Psoas muscle (tissue), 8 donors: ENCODE measurements at places on chromosomes 7 and 10.

- no peak for DNase-seq
Observed at GRCh38 chr10:48771234-48771633, 86.6 kb downstream of the WDFY4 start.

DNA sequence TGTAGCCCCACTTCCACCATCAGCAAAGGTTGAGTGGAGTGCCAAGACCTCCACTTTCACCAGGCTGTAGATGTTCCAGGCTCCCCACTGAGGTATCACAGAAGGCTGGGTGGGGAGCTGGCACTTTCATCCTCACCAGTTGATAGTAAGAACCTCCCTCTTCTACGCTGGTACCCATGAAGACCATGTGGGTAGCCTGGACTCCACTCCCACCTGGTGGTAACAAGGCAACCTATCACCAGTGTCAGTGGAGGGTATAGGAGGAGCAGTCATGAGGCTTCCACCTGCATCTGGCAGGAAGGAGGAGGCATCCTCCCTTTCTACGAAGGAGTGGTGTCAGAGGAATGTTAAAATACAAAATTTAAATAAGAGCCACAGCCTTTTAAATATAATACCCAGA lies 4.4 kb downstream of the SMIM30 start:
- no peak for DNase-seq

DNA sequence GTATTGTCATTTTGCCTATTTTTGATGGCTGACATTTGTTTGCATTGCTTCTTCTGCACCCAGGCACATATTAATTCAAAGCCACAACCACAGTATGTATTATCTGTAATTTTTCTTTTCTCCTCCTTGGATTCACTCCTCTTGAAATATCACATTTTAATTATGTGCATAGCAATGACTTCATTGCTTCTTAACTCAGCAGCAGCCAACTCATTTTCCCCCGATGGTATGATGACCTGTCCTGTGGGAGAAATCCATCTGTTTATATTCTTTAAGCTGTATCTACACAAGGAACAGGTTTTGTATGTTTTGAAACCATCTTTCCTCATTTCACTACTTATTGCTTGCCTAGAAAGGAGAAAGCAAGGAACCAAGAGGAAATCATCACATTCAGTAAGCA lies 588.8 kb downstream of the INHBA start:
- DNase-seq, result no peak

GRCh38 chr7:141717450-141717849 lies 9.3 kb downstream of the WEE2 start:
- DNase-seq, result no peak

GRCh38 chr10:29859521-29860130 lies 199.8 kb downstream of the JCAD start:
- DNase-seq, result no peak

DNA sequence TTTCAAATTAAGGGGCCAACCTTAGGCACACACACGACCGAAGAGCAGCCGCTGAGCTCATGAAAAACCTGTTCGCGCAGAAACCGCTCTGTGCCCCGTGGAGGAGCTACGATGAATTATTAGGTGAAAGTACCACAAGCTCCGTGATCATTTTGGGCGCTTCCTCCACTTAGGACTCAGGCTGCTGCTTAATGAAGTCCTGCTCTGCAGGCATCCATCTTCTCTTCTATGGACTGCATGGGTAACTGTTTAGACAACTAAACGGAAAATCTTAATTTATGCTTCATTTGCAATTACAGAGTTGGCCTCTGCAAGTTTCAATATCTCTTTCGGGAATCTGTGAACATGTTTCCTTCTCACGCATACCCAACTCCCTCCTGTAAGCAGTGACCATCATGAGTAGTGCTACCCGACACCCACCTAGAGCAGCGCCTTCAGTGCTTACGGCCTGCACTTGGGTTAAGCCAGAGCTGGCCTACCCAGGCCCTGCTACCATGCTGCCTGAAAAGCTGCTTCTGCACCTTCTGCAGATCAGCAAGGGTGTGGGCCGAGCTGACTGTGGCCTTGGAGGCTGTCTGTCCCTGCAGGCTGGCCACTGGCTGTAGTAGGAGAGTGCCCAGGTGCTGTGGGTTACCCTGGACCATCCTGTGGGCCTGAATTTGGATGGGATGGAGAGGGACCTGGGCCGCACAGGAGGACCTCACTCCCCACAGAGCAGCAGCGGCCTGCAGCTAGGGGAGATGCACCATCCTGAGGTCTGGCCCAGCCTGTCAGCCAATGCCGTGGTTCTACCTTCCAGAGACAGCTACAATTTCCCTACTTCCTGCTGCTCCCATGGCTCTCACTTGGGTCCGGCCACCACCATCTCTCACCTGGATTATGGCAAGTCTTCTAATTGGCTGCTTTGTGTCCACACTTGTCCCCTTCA lies 36.0 kb downstream of the GNA12 start:
- no peak for DNase-seq

DNA sequence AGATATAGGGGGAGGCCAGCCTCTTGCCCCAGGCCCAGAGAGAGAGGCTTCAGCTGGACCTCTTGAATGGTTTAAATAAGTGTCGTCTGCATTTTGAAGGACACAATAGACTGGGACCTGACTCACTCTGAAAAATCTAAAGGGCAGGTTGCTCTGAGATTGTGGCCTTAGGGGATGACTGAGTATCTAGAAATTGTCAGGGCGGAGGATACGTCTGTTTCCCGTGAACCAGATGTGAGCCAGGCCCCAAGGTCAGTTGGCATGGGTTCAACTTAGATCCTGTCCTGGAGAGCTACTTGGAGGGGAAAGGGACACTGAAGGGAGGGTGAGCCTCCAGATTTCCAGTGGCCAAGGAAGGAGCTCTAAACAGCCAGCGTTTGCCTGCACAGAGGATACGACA lies 110.2 kb downstream of the CHN2 start:
- DNase-seq, result no peak

DNA sequence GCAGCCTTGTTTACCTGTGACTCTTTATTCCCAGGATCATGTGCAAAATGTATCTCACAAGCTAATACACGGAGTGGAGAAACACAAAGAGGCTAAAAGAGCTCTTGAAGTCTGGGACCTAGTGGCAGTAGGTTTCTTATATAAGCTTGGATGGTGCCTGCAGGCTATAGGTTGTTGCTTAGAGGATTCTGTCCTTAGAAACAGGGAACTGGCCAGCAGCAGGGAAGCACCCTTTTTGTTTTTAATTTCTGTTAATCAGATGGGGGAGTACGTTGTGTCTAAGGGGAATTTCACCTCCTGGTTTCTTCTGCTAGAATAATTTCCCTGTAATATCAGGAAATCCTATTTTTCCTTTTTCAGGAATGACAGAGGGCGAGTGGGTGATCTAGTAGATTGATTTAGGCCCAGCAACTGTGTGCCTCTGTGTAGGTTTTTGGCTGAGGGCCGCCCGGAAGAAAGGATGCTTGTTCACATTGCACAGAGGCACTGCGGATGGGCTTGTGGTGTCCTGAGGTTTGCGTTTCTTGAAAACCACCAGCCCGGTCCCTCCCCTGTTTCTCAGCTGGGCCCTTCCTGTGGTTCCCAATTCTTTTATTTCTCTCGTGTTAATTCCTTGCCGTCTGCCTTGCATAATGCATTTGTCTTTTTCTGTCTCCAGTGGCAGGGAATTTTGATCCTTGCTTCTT lies 158.0 kb downstream of the CAMK1D start:
- no peak for DNase-seq

DNA sequence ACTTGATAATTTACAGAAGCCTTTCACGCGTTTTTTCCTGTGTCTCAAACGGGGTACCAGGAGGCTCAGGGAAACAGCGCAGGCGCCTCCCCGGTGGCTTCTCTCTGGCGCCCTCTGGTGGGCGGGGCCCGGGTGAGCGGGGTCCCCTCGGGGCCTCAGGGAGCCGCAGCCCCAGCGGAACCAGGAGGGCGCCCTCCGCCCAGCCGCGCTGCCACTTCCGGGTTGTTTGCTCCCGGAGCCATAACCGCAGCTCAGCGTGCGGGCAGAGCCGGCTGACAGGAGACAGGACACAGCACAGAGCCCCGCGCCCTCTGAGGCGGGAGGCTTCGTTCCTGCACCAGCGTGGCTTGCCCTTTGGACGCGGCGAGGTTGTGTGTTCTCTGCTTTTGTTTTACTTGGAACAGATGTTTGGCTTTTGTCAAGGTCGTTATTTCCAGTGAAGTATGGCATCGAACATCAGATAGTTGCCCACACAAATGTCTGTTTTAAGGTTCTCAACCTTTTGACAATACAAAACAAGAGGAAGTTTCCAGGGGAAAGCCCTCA lies 6.9 kb upstream of the CYP2E1 start:
- DNase-seq, result peak; percentile 80

DNA sequence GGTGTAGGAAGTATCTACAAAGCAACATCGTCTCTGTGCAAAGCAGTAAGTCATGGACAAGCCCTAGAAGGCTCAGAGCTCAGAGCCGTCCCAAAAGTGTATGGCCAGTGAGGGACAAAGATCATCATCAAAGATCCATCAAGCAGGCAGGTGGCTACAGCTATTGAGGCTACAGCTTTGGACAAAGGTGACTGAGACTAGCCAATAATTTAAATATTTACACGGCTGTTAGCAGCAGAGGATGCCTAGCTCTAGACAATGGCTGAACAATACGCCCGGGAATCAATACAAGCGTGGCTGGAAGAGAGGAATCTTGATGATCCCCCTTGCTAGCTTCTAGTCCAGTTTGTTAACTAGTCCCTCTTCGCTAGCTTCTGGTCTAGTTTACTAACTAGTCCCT lies 17.9 kb downstream of the NMT2 start:
- no peak for DNase-seq

GRCh38 chr10:10126218-10126617 lies 891.5 kb upstream of the CELF2 start:
- DNase-seq, result no peak

GRCh38 chr7:134562136-134562535 lies 13.2 kb downstream of the AKR1B15 start:
- no peak for DNase-seq
